ENCODE measurements at places on chromosomes 12 and 14.

DNA sequence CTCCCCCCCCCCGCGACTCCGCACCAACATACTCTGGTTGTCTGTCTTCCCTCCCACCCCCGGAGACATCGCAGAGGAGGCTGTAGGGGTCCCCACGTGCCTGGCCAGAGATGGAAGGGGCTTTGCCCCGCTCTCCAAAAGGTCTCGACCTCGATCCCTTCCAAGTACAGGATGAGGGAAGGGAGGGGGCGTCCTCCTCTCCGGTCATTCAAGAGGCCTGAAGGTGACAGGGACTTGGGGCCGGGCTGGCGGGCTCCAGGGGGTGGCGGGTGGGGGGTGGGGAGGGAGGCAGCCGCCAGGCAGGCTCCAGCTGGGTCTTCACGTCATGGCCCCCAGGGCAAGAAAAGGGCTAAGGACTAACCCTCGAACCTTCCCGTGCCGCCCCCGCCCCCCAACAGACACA, 15.1 kb downstream of the TBX3 start:
- DNase-seq: no peak

- DNase-seq: no peak
These were observed 12.3 kb upstream of the RIMBP2 start for GRCh38 chr12:130728158-130729058.

GRCh38 chr12:28234444-28234843, 44.2 kb downstream of the CCDC91 start:
- no peak for DNase-seq

DNA sequence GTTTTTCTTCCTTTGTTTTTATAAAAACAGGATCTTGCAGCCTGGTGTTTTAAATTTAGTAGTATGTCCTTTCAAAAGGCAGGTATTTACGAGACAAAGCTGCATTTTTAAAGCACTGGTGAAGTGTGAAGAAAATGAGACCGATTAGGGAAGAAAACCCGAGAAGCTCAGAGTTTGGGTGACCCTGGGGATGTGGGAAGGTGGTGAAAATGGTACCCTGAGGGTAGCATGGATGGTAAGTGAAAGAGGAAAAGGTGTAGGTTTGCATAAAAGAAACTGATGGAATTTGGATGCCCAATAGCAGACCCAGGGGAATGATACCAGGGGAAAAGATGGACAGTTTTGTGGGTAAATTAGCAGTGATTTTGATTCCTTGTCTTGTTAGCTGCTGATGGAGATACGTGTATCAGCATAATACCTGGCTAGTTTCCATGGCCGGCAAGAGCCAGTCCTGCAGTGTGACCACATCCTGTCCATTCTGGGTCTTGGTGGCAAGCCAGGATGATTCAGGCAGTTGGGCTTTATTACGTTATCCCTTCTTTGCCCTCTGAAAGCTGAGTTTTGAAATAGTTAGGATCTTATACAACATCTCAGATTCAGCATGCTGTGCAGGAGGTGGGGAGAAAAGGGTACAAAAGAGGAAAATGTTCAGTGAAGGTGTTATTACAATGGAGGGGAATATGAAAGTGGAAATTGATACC, 8.9 kb downstream of the BICD1 start:
- peak; percentile 33 for DNase-seq

DNA sequence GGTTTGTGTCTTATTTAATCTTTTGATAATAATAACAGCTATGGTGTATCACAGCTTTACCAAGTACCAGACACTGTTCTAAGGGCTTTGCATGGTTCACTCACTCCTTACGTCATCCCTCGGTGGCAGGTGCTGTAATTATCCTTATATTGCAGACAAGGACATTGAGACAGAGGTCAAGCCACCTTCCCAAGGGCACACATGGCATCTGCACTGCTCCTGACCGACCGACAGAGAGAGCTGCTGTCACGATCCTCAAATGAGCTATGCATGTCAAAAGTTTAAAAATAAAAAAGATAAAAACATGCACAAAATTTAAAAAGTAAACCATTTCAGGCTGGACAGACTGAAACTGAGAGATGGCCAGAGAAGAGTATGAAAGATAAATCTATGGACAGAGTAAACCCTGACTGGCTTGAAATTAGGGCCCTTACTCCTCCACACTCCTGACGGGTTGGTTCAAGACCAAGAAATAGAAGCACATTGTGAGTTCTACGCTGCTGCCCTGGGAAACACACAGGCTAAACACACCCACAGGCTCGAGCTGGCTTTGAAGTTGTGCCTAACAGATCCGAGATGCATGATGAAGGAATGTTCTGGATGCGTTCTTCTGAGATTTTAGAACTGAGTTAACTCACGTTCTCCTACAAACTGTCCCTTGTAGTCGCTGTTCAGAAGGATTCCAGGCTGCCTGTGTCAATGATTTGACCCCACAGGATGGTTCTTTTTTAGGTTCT, 268.7 kb downstream of the ZFP36L1 start:
- no peak for DNase-seq

DNA sequence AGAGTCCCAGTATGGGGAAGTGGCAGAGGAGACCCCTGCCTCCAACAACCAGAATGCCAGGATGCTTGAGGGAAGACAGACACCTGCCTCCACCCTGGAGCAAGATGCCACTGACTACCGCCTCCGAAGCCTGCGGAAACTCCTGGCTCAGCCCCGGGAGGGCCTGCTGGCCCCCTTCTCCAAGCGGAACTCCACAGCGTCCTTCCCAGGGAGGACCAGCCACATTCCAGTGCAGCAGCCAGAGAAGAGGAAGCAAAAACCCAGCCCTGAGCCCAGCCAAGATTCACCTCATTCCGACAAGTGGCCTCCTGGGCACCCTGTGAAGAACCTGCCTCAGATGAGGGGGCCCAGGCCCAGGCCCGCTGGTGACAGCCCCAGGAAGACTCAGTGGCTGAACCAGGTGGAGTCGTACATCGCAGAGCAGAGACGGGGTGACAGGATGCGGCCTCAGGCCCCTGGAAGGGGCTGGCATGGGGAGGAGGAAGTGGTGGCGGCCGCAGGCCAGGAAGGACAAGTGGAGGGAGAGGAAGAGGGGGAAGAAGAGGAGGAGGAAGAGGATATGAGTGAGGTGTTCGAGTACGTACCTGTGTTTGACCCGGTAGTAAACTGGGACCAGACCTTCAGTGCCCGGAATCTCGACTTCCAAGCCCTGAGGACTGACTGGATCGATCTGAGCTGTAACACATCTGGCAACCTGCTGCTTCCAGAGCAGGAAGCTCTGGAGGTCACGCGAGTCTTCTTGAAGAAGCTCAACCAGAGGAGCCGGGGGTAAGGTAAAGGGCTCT, 93.7 kb downstream of the B4GALNT3 start:
- DNase-seq: no peak

DNA sequence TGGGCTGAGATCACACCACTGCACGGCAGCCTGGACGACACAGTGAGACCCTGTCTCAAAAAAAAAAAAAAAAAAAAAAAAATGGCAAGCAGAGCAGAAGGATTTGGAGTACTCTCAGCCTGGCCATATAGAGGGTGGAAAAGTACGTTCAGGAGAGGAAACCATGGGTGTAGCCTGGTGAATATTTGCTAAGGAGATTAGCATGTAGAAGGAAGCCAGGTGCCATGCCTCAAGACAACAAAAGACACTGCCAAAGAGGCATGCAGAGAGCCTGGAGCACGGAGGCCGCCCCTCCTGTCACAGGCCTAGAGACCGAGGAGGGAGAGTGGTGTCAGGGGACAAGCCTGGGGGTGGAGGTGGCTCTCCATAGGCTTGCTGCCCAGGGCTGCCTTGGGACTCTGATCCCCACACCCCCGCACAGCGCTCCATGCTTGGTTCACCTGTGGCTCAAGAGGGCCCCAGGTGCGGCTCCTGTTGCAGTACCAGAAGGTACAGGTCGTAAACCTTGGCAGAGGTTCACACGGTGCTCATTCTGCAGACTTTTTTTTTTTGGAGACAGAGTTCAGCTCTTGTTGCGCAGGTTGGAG, 27.9 kb upstream of the DEGS2 start:
- no peak for DNase-seq

GRCh38 chr12:79301181-79301580, 389.6 kb downstream of the PAWR start:
- DNase-seq: no peak

GRCh38 chr14:90288651-90289355, 32.5 kb downstream of the PSMC1 start:
- DNase-seq: no peak

DNA sequence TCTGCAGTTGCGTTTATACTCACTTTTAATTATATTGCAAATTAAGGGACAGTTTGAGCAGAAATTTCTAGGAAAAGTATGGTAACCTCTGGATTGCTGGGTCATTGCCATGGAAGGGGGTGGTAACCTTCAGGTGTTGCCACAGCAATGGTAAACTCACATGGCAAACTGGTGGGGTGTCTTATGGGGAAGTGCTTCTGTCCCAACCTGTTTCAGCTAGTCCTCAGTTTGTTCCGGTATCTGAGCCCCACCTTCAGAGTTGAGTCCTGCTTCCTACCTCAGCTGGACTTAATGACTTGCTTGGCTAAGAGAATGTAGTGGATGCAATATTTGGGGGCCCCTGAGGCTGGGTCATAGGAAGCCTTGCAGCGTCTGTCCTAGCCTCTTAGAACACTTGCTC, 7.3 kb upstream of the CLMN start:
- no peak for DNase-seq

GRCh38 chr12:1222858-1223639, 232.0 kb downstream of the ERC1 start:
- DNase-seq: no peak

DNA sequence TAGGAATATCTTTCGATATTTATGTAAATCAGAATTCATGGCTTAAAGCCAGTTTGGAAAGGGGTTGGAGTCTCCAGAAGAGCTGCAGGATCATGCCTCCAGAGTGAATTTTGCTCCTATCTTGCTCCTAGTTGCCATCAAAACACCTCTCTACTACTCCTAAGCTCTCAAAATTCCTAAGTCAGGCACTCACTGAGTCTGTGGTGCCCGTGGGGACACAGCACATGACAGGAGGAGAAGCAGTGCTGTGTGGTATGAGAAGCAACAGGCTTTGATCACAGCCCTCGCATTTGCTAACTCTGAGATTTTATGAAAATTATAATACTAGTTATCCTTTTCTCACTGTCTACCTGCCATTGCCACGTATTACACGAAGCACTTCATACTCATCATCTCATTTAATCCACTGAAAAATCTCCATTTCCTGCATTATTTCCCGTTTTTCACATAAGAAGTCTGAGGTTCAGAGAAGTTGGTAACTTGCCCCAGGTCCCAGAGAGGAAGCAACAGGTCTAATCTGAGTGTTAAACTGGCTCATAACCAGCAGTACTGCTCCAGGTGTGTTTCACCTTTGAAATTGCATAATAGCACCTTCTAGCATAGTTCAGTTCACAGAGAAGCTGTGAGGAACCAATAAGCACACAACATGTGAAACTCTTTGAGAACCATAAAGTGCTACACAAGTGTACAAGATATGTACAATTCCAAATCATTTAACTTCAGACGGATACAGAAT, 33.1 kb upstream of the SLC35F4 start:
- no peak for DNase-seq

DNA sequence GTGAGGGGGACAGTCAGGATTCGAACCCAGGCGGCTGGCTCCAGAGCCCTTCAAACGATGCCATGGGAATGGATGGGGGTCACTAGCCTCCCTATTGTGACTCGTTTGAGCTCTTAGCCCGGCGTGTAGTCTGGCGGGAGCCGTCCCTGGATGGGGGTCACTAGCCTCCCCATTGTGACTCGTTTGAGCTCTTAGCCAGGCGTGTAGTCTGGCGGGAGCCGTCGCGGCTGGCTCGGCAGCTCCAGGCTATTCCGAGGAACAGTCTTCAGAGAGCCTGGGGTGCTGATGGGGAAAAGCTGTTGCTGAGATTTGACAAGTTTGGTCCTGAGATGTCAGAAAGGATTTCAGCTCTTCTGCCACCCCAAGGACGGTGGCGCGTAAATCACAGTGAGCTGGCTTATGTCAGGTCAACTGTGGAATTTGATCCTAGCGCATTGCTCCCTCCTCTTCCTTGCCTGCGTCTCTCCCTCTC, 58.3 kb downstream of the CALM1 start:
- DNase-seq: no peak

- no peak for DNase-seq
These were observed 31.3 kb upstream of the ANP32D start for GRCh38 chr12:48441069-48441468.

GRCh38 chr14:104689881-104690711, 678 bp downstream of the INF2 start:
- DNase-seq: no peak

DNA sequence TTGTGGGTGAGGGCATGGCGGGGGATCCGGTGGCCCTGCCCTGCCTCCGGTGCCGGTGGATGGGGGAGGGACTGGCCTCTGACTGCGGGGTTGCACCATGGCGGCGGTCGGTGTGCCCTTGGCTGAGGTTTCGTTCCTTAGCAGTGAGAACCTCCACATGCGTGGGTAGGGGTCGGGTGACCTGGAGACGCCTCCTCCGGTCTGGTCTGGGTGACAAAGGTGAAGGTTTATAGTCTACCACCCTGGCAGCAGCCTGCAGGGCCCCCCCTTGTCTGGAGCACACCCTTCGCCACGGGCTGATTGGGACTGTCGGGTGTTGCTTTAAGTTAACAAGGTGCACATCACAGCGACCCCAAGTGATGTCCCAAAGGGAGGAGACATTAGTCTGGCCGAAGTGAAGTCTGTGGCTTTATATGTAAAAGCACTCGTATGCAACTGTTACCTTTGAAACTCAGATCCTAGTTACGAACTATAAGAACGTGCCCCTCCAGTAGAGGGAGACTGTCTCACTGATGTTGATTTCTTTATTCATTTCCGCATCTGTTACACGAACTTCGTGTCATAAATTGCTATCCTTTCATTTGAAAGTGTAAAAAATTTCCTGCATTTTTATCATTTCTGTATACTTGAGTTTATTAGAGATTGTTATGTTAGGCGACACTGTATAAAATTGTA, 74.4 kb downstream of the WDR20 start:
- DNase-seq: no peak

DNA sequence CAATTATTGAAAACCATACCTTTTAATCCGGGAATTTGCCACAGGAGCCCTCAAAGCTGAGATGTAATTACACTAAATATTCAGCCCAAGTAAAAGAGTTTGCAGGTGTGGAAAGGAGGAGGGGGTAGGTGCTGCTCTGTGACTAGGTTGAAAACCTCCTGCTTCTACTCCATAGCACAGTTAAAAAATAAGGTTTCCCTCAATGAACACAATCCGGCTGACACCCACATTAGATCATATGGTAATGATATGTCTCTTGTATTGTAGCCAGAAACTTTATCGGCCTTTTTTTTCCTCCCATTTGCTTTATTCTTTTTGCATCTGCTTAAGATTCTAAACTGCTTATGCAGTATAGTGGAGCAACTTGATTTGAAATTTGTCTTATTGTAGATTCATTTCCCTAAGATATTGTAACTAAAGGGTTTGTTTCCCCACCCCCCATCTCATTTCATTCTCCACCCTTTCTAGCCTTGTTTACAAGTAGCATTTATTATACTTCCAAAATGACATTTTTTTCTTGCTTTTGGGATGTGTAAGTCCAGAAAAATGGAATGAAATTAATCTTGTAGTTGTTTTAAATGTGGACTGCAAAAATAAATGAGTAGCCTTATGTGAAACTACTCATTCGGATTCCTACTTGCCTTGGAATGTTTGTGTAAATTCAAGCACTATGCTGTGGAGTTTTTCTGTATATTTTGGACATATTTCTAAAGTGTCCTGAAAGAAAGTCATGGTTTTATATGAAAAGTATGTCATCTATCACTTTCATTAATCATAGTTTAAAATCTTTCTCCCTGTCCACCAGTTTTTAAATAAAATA, at the start of gene DCN:
DCN (minus strand) TSS at position 182 of the 820 bp plus-strand sequence. CDS start 4,265 bp downstream, outside the sequence.
- no peak for DNase-seq

Measured in globus pallidus (tissue), 1 donor.